HTR-8/SVneo (cell line): ENCODE measurements at places on chromosomes 12 and 14.

DNA sequence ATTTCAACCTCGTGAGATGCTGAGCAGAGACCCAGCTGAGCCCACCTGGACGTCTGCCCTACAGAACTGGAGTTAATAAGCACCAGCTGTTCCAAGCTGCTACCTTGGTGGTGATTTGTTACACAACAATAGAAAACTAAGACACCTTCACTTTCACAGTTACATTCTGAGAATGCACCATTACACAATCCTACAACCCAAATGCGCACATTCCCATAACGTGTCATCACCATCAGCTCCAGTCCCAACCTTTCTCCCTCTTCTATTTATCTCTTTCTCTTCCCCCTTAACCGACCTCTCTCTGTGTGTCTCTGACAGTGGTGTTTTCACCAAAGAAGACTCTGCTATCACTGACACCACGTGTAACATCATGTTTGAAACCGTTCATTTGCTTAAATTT lies 91.9 kb downstream of the TMEM132D start:
- no peak for DNase-seq

- no peak for DNase-seq
These were observed 271.4 kb downstream of the BTG1 start for GRCh38 chr12:91874086-91874865.

- DNase-seq = no peak
These were observed 29.1 kb downstream of the SH2B3 start for GRCh38 chr12:111434680-111435338.

- DNase-seq = no peak
These were observed 288.1 kb downstream of the DUSP6 start for GRCh38 chr12:89064151-89064550.

- no peak for DNase-seq
These were observed 254.4 kb upstream of the BTG1 start for GRCh38 chr12:92400006-92400405.

DNA sequence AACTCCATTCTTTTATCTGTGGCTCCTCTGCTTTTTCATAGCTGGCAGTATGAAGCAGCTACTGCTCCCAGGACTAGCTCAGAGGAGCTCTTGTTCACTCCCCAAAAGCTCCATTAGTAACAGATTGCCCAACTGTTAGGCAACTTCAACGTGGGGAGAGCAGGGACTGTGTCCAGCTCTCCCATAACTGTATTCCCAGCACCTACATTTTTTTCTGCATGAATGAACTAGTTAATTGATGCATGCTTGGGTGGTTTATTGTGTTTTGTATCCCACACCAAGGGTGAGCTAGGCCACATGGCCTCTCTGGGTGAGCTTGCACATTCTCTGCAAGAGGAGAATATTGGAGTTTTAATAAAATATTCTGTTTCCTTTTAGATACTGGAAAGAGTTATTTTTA lies 15.2 kb downstream of the STON2 start:
- no peak for DNase-seq

DNA sequence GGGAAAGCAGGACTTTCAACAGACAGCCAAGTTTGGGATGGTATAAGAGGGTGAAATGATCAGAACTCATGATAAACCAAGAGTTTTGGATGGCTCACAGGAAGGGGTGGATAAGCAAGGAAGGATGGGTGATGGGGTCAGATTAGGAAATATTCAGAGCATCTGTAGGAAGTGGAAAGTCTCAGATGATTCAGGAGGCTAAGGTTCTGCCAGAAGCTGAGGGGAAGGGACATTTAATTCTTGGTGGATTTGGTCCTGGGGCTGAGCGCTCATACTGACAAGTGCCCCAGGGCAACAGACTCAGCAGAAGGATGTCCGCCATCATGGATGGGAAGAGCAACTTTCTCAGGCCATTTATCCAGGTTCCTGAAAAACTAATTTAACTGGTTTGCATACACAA lies 28.4 kb upstream of the BDKRB2 start:
- DNase-seq = no peak
